Bronchial epithelial cell (primary cell): ENCODE measurements at places on chromosomes 6 and 20.

DNA sequence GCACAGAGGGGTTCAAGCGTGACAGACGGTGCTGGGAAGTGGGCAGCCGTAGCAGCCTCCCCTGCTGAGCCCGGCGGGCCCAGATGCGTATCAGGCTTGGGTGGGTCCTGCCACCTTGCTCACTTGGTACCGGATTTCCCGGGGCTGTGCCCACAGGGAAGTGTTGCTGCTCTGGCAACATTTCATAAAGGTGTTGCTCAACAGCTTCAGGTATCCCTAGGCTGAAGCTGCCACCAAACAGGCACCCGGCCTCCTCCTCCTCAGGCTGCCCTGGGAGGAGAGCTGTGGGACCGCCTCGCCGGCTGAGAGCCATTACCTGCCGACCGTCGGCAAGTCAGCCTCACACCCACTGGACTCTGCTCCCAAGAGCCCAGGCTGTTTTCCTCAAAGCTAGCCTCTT is 11.5 kb downstream of the PSMG4 start:
- no peak for DNase-seq

- DNase-seq, result peak; percentile 24
Measured at GRCh38 chr6:41836660-41837052, 49.2 kb downstream of the TOMM6 start.

DNA sequence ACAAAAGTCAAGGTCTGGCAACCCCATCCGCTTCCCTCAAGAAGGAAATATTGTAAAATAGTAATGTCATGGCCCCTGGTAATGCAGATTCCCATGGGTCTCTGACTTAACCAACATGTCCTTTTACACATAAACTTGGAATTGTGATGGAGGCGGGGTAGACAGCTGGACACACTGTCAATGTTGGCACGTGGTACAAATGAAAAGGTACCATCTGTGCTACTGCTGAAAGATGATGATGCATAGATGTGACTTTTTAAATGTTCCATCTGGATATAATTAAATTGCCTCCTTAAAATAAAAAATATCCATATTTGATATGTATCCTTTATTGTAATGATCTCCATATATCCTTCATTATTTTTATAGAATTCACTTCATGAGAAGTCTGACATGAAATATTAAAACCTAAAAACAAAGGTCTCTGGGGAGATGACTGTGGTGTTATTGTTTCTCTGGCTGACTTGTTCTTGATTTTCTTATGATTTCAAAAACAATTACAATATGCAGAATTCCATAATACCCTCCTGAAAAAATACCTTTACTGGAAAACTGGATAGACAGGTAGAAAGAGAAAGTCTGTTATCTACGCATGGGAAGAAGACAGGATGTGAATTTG is 104.5 kb downstream of the MKKS start:
- DNase-seq, result no peak

DNA sequence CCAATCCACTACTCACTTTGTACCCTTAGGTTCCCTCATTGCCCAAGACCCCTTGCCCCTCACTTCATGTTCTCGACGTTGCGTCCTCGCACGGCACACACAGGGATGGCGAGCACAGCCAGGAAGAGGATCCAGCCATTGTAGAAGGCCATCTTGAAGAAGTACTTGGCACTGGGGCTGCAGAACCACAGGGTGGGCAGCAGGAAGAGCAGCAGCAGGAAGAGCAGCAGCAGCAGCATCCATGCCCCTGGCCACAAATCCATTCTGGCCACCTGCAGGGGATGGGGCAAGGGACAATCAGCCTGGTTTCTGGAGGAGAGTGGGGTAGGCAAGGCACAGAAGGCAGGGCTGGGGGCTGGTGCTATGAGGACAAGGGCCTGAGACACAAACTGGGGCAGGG is 4.7 kb downstream of the AGPAT1 start:
- no peak for DNase-seq

- no peak for DNase-seq
Measured at GRCh38 chr20:45346291-45346718, 1.9 kb downstream of the SDC4 start.

- no peak for DNase-seq
Measured at GRCh38 chr6:53395986-53396385, 47.2 kb upstream of the ELOVL5 start.

DNA sequence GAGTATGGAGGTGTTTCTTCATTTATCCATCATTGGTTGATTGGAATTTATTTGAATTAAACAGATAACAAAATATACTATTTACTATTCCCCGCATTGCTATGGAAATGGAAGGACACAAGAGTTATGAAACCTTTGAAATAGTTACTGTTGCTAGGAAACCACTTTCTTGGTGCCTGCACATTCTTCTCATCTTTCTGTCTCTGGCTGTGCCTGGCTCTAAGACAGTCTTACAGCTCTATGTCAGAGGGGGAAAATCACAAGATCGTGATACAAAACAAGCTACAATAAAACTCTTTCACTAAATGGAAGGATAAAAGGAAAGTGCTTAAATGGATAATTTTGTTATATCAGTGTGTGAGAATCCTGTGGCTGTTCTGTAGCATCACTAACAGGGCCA is 453.0 kb downstream of the LMBRD1 start:
- no peak for DNase-seq

DNA sequence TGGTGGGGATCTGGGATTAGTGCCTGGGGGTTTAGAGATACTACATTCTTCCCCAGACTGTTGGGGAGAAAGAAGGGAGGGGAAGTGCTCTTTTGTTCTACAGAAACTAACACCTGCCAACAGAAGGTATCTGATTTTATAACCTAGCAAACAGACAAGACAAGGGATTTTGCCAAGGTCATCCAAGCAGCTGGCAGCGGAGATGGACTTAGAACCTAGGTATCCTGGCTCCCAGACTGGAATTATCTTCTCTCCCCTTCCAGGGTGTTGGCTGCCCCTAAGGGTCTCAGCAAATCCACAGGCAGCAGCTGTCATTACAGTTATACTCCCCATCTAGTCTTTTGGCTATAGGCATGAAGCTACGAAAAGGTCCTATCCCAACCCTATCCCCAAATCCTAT is 8.4 kb downstream of the SDC4 start:
- no peak for DNase-seq

GRCh38 chr20:51134405-51134804 is 111.5 kb upstream of the KCNG1 start:
- no peak for DNase-seq

DNA sequence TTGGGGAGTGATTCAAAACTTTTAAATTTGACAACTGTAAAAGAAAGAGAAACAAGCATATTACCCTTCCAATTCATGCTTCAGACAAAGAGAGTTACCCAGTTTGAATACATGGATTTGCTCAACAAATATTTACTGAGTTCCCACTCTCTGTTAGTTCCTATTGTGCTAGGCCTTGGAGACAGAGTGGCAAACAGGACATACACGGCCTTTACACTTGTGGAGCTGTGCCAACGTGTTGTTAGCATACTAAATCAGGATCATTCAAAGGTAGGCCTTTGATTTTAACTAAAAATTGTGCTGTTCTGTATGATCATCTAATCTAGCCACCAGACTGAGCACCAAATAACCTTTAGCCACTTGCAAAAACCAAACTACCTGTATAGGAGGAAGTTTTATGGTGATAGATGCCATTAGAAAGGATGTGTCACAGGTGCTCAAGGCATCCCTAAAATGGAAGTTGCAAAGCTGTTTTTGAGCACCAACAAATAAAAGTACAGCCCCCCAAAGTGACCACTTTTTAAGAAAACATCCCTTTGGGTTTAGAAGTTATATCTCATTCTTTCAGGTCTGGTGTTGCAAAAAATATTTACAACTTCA is 84.5 kb downstream of the CHD6 start:
- no peak for DNase-seq

GRCh38 chr6:113859349-113860180 is 2.4 kb downstream of the MARCKS start:
- DNase-seq, result no peak

GRCh38 chr6:134464690-134465411 is 146.9 kb upstream of the SGK1 start:
- DNase-seq, result peak; percentile 95

GRCh38 chr20:41376349-41376748 is 9.7 kb upstream of the EMILIN3 start:
- DNase-seq, result no peak

- DNase-seq, result no peak
Measured at GRCh38 chr20:2937902-2938301, 64.6 kb downstream of the PTPRA start.

DNA sequence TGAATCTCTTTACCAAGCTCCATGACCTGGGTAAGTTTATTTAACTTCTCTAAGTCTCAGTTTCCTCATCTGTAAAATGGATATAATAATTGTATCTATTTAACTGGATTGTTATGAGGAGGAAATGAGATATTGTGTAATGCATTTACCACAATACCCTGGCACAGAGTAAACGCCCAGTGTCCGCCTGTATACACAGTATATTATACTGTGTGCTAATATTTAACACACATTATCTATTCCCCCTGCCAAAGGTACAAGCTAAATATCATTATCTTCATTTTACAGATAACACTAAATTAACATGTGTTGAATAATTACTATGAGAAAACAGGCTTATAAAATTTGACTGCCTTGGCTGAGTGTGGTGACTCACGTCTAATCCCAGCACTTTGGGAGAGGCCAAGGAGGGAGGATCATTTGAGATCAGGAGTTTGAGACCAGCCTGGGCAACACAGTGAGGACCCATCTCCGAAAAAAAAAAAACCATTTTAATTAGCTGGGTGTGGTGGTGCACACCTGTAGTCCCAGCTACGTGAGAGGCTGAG is 38.7 kb upstream of the TNFRSF21 start:
- DNase-seq, result no peak

GRCh38 chr6:147418523-147418922 is 90.0 kb upstream of the SAMD5 start:
- DNase-seq, result peak; percentile 3

DNA sequence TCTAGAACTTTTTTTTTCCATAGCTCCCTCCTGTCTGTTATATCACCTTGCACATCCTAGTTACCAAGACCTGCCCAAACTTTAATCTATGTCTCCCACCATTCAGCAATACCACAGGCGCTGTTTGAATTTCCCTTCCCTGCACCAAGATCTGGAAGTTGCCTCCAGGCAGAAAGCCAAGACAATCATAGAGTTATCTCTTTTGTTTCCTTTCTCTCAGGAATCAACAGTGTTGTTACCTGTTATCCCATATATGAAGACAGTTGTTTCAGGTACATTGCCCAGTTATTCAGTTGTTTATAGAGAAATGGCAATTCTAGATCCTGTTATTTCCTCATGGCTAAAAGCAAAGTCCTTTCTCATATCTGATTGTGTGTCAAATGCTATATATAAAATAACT is 63.2 kb downstream of the PDSS2 start:
- no peak for DNase-seq

DNA sequence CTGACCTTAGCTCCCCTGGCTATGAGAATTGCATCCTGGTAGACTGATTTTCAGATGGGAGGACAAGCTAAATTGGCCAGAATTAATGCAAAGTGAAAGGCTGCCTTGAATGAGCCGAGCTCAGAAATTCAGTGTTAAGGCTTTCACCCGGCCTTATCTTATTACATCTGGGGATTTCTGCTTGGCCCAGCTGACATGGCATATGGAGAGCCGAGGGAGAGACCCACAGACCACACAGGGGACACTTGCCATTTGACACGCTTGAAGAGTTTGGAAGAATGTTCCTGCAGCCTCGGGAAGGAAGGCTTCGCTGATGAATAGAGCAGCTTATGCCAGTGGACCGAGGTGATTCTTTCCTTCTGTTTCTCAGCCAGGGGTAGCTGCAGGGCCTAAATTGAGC is 9.0 kb downstream of the MOCS3 start:
- DNase-seq, result no peak

DNA sequence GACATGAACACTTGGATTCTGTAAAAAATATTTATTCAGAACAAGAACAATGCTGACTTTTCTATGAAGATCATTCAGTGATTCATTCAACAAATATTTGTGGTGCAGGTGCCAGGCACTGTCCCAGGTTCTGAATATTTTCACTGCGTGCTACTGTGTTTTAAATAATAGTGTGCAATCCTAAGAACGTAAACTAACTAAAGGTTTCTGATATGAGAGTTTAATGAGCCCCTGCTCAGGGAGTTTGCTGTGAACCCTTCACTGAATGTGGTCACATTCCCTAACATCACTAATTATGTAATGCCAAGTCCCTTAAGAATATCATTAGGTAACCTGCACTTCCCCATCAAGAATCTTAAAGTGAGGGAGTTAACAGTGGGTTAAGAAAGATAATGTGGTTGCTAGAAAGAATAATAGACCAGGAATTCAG is 1.7 kb upstream of the TMEM170B start:
- peak; percentile 58 for DNase-seq

- no peak for DNase-seq
Measured at GRCh38 chr20:16861708-16862107, 113.5 kb downstream of the OTOR start.

GRCh38 chr6:55108134-55109130 is 65.9 kb upstream of the HCRTR2 start:
- DNase-seq, result no peak

DNA sequence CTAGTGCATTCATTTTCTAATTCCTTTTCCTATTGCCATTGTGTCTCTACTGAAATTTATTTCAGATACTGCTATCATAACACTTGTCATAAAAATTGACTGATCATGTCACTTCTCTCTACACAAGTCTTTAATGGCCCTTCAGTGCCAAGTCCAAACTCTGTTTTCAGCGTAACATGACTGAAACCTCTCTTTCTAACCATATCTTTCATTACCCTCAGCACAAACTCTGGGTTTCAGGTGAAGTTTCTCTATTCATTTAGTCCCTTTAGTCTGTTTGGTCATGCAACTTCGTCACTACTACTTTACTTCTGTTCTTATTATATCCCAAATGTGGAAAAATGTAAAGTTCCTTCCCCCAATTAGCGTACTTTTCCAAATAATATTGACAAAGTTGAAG is 234.9 kb downstream of the OGFRL1 start:
- no peak for DNase-seq

GRCh38 chr6:41671376-41671775 is 33.1 kb downstream of the MDFI start:
- DNase-seq, result no peak

DNA sequence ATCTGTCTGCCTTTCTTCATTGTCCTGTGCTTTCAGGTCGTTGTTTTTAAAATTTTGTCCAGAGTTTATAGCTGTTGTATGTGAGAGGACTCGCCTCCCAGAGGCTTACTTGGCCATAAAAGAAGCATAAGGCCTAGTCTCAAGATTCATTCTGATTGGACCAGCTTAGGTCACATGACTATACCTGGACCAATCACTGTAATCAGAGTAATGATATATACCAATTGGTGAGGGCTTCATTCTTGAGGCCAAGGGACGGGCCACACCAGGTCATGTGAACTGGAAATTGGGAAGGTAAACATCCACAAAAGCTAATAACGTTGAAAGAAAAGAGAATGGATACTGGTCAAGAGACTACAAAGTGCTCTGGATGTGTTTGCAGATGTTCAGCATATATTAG is 141.4 kb upstream of the SULF2 start:
- DNase-seq, result no peak
